Epithelial cell of alveolus of lung (primary cell): ENCODE measurements at places on chromosomes 13 and 19. TPM values are rescaled to one million over a fixed set of nuclear protein-coding genes. Genes with fewer than 3 reads are reported as not detected.

Gene CHERP
- 5.3 and 13.3 TPM in 2 replicates for total RNA-seq

Gene COMP
- total RNA-seq, result under 0.01 TPM in 1 of 2 replicates, not detected in the other

Gene IFNL1
- total RNA-seq, result not detected in 2 replicates

Gene RASIP1
- total RNA-seq, result 3.4 and 8.3 TPM in 2 replicates

Gene ECSIT
- 45.4 and 46.0 TPM in 2 replicates for total RNA-seq

Gene OR10H3
- not detected in 2 replicates for total RNA-seq

Gene PBX4
- total RNA-seq, result 0.13 and 6.0 TPM in 2 replicates

Gene TMED1
- 50.4 and 84.2 TPM in 2 replicates for total RNA-seq
